ENCODE measurements at places on chromosomes 2 and 18.

DNA sequence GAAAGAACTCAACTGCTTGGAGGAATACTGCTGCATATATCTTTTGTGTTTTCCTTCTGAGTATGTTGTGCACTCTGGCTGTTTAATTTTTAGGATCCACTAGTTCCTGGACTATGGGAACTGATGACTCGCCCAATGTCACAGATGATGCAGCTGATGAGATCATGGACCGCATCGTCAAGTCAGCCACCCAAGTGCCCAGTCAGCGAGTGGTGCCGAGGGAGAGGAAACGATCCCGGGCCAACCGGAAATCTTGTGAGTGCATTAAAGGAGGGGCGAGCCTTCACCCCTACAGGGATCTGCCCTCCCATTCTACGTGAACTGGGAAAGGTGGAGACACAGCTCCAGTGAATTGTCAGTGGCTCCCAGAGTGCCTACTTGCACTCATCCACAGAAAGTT lies 59.6 kb downstream of the TPGS2 start:
- no peak for DNase-seq

DNA sequence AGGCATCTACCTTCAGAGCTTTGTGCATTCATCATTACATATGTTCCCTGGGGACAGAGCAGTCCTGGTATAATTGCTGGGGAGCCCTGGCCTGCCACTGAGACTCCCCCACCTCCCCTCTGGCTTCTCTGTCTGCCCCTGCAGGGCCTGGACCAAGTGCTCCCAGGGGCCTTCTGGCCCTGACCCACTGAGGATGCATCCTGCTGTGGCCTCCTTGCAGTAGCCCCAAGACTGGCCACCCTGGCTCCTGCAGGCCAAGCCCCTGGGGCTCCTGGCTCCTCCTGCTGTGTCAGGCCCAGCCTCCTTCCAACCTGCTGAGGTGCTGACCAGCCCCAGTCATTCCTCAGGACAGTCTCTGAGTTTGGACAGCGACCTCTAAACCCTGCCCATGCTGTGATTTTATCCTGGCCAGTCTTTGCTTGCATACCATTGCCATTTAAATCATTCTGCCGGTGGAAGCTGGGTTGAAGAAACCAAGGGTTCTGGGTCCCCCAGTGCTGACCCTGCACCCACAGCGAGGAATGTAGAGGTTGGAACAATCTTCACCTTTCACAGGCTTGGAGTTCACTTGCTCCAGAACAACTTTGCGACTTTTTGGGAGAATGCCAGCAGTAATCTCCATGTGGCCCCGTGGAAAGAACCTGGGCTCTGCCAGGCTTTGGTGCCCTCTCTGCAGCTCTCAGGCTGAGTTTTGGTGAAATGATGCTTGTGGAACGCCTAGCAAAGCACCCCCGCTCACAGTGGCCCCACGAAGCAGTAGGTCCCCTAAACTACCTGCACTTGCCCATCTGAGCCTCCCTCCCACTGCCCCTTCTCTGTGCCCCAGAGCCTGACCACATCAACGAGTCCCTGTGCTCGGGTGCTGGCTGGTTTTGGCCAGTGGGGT lies 167.3 kb upstream of the GLI2 start:
- peak; percentile 46 for DNase-seq

DNA sequence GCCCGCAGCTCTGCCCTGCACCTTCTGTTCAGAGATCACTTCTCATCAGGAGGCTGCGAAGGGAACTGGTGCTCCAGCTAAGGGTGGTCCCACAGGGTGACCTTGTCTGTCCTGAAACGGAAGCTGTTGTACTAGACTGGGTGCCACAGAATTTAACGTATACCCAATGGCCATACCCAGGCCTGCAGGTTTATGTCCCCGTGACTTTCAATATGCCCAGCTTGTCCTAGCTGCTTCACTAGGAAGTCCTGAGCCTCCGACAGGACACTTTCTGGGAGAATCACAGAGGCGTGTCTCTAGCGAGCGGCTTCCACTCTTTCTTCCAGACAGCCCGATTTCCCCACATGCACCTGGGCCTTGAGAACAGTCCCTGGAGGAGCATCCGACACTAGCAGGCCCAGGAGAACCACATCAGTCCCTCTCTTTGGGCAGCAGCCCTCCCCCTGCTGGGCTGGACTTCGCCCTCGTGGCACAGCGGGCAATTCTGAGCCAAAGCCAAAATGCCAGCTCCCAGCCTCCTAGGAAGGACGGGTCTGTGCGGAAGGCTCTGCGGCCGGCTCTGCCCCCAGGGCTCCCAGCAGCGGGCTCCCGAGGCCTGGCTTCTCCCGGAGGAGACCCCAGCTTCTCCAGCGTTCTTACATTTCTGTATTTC lies 91.9 kb upstream of the OTOS start:
- no peak for DNase-seq

DNA sequence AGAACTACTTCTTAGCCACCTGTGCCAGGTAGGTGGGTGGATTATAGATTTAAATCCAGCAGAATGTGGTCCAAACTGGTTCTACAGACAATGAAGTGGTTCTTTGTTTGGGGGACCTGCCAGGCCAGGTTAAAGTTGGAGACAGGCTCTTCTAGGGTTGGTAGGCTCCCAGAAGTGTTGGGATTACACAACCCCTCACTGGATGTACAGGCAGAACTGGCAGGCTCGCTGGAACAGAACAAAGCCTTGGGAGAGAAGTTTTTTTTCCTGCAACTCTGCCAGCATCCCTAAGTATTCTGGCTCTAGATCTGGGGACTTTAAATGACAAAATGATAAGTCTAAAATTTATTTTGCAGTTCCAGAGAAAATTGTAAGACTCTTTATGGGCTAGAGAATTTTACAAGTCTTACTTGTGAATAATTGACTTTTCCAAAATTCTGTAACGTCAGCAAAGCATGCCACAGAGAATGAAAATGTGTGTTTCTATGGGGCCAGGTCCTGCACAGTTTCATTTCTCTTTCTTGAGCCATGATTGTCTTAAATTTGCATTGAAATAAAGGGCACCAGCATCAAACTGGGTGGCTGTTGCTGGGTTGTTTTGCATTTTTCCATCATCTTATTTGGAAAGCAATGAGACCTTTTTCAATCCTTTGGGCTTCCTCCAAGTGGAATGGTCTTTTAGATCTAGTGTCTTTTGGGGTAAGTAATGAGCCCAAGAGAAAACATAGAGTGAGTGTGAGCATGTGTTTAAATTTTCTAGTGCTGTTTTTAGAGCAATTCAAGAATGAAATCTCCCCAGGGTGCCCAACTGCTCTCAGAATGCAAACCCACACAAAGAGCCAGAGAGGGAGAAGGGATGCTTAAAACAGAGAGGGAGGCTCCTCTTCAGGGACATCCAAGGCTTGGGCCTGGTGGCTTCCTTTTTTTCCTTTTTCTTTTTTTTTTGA lies 32.4 kb upstream of the ATL2 start:
- DNase-seq: no peak

GRCh38 chr2:158650646-158651357 lies 144.3 kb upstream of the DAPL1 start:
- peak; percentile 48 for DNase-seq

DNA sequence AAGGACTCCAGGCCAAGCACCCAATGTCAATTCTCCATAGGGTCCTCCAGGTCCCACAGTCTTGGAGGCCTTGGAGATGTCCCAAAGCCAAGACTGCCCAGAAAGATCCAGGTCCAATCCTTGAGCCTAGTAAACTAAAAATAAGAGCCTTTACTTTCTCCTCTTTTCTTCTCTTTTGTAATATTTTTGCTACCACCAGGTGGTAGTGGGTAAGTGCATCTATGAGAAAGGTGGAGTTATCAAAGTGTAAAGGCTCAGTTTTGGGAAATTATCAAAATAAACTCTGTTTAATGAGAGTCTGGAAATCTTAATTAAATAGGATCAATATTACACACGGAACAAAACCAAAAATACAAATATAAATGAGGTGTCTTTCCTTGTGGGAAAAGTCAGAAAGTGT lies 276.4 kb downstream of the ALK start:
- DNase-seq: no peak

GRCh38 chr2:39266916-39267434 lies 23.2 kb upstream of the CDKL4 start:
- no peak for DNase-seq

- DNase-seq: no peak
Observed at GRCh38 chr2:113111823-113112287, 15.5 kb upstream of the IL1RN start.

DNA sequence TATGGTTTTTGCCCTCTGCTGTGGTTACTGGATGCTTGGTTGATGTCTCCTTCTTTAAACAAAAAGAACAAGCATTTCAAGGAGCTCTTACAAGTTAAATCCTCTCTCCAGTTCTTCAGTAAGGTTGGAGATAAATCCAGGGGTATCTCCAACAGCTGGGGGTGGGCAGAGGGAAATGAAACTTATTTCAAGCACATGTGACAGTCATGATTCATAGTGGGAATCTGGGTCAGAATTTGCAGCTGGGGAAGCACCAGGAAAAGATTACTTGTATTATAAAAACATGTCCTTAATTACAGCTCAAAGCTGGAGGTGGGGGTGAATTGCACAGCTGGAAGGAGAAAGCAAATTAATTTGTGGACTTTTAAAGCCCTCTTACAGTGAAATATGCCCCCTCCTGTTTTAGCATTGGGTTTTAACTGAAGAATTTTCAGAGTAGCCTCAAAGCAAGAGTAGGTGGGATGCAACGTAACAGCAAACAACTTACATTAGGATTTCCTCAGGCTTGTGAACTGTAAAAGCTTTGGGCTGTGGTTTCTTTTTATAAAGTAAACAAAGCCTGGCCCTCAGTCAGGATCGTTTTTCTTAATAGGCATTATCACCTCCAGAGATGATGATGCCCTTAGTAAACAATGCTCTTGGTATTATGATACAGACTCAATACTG lies 596.4 kb downstream of the NYAP2 start:
- DNase-seq: peak; percentile 62

DNA sequence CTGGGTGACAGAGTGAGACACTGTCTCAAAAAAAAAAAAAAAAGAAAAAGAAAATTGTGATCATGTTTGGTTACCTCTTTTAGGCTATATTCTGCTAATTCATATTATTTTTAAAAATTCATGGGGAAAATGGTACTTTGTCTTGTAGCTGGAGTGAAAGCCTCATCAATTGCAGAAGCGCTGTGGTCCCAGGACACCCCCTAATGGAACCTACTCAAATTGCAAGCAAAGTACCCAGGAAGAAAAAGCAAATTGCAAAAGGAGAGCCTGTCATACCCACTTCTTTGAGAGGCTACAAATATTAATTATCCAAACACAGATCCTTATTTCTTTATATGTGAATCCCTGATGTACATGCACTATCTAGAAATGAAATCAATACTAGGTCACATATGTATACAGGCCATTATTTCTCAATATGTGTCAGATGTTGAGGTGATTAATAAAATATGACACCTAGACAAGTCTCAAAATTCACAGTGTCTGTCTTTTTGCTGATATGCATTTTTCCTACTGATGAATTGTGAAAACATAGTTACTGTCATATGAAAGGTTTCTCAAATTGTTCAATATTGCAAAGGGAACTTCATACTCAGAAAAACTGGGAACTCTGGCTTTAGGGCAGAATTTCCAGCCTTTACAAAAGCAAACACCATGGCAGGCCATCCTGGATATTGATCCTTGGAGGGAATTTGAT lies 12.6 kb downstream of the CRACDL start:
- no peak for DNase-seq

DNA sequence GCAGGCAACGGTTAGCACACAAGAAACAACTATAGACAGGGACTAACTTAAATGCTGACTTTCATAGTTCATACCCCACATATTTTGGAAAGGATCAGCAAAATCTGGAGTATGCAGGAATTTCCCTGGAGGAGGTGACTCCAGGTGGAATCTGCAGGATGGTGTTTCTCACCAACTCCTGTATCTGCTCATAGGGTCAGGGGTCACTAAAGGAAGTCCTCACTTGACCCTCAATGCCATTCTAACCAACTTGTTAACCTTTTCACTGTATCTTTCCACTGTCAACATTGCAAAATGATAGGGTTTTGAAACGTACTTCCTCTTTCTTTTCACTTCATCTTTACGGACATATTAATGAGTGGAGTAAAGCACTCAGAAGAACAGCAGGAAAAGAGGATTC lies 207.0 kb upstream of the CXCR4 start:
- DNase-seq: no peak

GRCh38 chr2:140657657-140658056 lies 1473.2 kb downstream of the LRP1B start:
- DNase-seq: peak; percentile 64

DNA sequence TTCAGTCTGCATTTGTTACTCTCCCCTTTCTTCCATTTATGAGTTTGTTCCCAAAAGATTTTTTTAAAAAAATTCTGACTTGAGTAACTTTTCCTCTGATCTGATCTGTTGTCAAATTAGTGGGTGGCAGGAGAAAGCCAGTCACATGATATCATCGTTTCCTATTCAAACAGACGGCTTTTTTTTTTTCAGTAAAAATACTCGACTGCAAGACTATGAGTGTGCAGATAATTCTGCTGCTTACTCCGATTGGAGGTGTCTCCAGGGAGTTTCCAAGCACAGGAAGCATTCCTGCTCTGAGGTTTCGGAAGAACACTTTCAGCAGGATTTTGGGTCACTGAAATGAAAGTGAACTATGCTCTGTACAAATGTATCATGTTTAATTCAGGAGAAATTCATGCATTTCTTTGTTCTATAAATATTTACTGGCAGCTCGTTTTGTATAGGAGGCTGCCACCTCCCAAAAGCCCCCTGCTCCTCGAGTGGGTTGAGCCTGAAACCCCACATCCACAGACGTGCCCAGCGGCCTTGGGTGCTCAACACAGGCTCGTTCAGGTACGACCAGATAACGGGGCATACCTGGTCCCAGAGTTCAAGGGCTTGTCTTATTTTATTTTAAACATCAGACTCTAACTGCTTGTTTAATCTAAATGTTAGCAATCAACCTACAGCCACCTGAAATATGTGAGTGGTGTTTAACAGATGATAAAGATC lies 126.9 kb upstream of the ZNF516 start:
- DNase-seq: peak; percentile 78

DNA sequence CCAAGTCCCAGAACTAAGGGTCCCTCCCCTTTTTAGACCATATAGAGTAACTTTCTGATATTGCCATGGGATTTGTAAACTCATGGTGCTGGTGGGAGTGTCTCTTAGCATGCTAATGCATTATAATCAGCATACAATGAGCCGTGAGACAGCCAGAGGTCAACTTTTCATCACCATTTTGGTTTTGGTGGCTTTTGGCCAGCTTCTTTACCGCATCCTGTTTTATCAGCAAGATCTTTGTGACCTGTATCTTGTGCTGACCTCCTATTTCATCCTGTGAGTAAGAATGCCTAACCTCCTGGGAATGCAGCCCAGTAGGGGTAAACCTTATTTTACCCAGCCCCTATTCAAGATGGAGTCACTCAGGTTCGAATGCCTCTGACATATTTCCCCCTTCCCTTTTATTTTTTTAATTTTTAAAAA lies 148.2 kb downstream of the PHLPP1 start:
- no peak for DNase-seq

GRCh38 chr2:104481341-104481740 lies 372.6 kb upstream of the POU3F3 start:
- DNase-seq: peak; percentile 21

DNA sequence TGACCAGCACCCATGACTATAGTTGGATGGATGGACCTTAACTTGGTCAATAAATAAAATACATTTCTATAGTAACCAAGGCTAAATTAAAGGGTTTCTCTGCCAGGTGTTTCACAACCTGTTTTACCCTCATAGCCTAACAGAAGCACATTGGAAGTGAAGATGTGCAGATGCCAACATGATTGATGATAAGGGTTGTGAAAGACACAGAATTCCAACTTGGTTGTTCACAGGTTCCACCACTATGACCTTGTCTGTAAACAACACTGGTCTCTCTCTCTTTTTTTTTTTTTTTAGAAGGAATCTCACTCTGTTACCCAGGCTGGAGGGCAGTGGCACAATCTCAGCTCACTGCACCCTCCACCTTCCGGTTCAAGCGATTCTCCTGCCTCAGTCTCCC lies 37.5 kb upstream of the PTH2R start:
- no peak for DNase-seq

- DNase-seq: peak; percentile 29
Observed at GRCh38 chr2:236047886-236048540, 120.2 kb downstream of the GBX2 start.

All from NCI-H69 (cell line).